Cortex of kidney (tissue), 1 donor: ENCODE measurements at places on chromosomes 5 and 9.

GRCh38 chr5:136260656-136261055, 67.7 kb upstream of the SMIM32 start:
- no peak for DNase-seq

DNA sequence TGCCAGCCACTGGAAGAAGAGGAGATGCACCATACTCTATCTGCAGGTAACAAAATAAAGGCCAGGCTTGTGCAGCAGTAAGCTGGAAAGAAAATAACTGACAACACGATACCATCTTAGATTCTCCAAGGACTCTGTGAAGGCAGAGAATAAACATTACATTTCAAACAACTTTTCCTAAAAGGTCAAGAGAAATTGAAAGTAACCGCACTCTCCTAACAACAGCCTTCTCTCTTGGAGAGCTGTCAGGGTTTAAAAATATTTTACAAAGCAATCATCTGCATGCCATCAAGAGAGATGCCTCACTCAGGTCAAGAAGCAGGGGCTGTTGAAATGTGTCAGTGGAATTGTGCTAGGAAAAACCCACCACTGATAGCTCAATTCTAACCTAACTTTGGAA, 13.5 kb upstream of the TTLL11 start:
- DNase-seq: no peak

- DNase-seq: no peak
Measured at GRCh38 chr5:134446938-134447337, 35.3 kb upstream of the CDKN2AIPNL start.

- no peak for DNase-seq
Measured at GRCh38 chr5:172688349-172689217, 47.5 kb downstream of the NEURL1B start.

GRCh38 chr9:114314256-114314867, 8.5 kb upstream of the ORM1 start:
- DNase-seq: no peak

- no peak for DNase-seq
Measured at GRCh38 chr9:97975376-97975775, 7.8 kb upstream of the ANP32B start.

DNA sequence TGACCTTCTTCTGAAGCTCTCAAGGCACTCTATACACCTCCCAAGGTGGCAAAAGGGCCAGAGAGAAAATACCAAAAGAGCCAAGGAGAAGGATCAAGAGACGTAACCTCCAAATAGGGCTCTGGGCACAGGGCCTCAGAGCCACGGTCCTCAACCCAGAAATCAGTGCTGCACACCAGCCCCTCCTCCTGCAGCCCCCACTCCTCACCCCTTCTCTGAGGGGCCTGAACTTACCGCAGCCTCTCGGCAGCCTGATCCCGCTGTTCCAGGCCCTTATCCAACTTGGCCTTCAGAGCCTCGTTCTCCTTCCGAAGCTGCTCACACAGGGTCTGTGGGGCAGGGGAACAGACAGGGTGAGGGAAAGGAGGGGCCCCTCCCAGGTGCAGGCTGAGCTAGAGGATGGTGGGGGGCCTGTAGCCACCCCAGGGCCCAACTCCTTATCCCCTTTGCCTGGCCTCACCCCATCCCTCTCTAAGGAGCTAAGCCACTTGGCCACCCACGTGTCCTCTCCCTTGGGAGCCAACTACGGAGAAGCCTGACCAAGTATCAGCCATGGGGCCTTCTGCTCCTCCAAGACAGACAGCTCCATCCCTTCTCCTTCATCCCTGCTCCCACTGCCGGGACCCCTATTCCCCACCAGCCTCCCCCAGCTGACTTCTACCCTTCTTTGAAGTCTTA, 28.8 kb downstream of the TNIP1 start:
- no peak for DNase-seq

GRCh38 chr9:120528327-120528726, 51.6 kb downstream of the CDK5RAP2 start:
- DNase-seq: no peak

- DNase-seq: no peak
Measured at GRCh38 chr5:7576023-7576715, 180.2 kb downstream of the ADCY2 start.

DNA sequence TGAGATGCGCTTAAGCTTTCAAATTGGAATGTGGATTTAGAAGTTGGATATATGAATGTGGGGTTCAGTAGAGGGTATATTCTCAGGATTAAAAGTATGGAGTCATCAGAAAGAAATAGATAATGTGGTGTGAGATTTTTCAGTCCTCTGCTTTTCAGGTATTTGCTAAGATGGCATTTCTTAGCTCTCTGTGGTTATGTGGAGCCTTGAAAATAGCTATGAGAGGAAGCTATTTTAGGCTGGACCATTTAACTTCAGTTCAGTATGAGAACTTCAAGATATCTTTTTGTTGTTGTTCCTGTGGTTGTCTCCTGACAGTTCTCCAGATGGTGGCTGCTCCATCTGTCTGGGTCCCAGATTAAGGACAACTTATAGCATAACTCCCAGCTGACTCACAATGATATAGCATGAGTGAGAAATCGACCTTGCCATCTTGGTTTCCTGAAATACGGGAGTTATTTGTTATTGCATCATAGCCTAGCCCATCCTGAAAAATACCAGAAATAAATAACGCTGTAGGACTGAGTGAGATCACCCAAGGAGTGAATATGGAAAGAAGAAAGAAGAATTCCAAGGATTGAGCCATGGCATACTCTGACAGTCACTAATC, 461.5 kb downstream of the ANXA1 start:
- no peak for DNase-seq

- DNase-seq: no peak
Measured at GRCh38 chr9:16708656-16709435, 161.6 kb downstream of the BNC2 start.

GRCh38 chr9:135210676-135211523, 123.4 kb downstream of the OLFM1 start:
- no peak for DNase-seq

DNA sequence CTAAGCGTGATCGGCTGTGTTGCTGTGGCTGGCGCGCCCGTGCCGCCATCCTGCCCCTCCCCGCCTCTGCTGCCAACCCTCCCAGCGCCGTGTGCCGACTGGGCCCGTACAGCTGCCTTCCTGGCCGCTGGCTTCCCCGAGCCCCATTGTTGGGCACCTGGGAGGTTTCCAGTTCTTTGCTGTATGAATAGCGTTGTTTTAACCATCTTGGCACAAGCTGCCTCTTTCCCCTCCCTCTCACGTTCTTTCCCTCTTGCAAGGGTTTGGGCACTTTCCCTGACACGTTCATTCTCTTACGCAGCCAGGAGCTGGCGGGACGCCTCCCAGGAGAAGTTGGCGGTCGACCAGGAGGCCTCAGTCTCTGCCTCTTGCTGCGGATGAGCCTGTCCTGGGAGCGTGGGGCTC, 43.1 kb upstream of the RXRA start:
- DNase-seq: no peak

DNA sequence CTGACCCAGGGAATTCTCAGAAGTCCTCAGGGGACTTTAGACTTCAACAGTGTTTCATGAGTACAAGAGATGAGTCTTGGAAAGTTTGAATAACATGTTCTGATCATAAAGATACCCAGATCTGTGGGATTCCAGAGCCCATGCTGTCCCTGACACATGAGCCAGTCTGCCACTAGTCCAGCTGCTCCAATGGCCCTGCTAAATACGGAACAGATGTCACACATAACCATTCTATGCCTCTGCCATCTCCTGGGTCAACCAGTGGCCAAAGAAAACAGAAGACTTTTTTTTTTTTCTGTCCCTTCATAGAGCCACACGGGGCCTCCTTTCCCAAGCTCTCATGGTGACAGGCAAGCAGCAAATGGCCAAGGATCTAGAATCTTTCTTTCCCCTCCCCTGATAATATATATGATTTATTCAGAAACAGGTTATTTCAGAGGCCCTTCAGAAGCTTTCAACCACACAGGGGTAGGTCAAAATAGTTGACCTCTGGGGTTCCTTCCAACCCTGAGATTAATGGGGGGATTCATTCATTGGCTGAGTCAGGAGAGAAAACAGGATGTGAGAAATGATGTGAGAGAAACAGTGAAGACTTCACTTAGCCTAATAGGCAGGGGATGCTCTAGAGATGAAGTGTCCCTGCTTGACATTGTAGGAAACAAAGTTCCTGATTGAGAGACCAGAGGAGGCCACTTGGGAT, 367.7 kb downstream of the CDK5RAP2 start:
- no peak for DNase-seq

DNA sequence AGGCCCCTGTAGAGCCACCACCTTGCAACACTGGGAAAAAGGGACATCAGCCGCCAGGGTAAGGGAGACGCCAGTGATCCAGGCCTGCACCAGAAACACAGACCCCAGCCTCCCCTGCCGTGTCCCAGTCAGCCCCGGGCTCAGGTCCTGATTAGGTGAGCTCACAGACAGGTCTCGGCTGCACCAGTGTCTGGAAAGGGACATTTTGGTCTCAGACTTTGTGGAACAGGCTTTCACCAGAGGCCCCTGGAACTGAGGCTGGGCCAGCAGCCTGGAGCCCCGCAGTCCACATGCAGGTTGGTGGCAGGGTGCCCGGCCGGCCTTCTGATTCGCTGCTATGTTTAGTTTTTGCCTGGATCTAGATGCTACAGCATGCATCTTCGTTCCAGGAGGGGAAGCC, 369.0 kb upstream of the IRX4 start:
- DNase-seq: no peak

GRCh38 chr5:54837981-54838380, 147.4 kb downstream of the ESM1 start:
- no peak for DNase-seq
